Uterus (tissue), 4 donors: ENCODE measurements at places on chromosomes 1 and 21.
A peak's percentile ranks its signal among the peaks of the same experiment; 100 is the strongest.

DNA sequence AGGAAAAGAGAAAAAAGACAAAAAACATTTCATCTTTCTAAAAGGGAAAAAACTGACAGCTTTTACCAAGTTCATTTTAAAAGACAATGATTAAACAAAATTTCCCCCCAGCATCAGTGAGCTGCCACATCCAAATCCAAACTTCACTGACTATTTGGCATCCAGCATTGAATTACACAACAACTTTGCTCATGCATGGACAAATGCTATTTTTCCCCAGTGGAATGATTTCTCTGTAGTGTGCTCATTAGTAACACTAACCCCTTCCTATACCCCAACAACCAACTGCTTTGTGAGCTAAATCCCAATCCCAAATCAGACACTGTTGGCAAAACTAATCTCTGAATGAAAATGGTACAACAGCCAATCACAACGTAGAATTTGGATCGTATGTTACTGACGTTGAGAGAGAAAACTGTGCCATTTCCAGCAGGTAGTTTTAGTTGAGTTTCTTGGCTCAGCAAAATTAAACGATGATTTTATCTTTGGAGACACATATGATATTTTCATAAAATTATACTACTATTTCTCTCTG, 37.9 kb downstream of the PIK3R3 start:
- no peaks in the 10 kb centered on the region for H3K27me3 ChIP-seq
- no peaks in the 10 kb centered on the region for H3K36me3 ChIP-seq
- no peaks in the 10 kb centered on the region for H3K4me1 ChIP-seq
- no peak overlapping the region for H3K27ac ChIP-seq

GRCh38 chr1:201385299-201385891, 7.9 kb upstream of the TNNT2 start:
- no peaks in the 10 kb centered on the region for H3K36me3 ChIP-seq
- no peak overlapping the region for H3K27ac ChIP-seq
- H3K4me1 ChIP-seq, result no peaks in the 10 kb centered on the region
- no peaks in the 10 kb centered on the region for H3K27me3 ChIP-seq

- no peak overlapping the region for H3K27ac ChIP-seq
- no peaks in the 10 kb centered on the region for H3K4me1 ChIP-seq
- H3K36me3 ChIP-seq, result no peaks in the 10 kb centered on the region
- H3K4me3 ChIP-seq, result no peak overlapping the region
- no peaks in the 10 kb centered on the region for H3K27me3 ChIP-seq
These were observed 255.2 kb downstream of the COL11A1 start for GRCh38 chr1:102853136-102853535.

DNA sequence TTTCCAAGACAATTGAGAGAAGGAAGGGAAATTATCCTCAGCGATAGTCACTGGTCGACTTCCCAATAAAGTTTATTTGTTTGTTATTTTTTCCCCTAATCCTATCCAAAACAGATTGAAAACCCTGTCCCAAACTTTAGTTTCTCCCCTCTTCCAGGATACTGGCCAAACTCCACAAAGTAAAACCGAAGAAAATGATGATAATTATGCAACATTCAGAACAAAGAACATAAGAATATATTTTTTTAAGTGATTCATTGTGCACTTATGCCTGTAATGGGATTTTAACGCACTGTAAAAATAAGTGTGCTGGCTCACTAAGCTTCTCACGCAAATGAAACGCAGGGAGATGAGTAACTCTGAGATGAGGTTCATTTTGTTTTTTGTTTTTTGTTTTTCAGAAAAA, 6.0 kb downstream of the GLIS1 start:
- DNase-seq, result no peak

DNA sequence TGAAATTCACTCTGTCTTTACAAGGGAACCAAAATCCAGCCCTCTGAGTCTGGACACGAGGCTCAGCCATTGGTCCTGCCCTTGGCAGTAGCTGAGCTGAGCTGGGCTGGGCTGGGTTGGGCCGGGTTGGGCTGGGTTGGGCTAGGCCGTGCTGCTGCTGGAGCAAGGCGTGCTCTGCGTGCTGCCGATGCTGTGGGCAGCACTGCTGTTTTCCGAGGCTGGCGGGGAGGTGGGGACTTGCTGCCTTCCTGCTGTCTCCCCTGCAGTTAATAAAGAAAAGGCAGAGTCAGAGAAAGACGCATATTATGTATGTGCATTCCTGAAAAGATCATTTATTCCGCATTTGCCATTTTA, 182.9 kb downstream of the CDC7 start:
- H3K36me3 ChIP-seq, result no peaks in the 10 kb centered on the region
- H3K27me3 ChIP-seq, result no peaks in the 10 kb centered on the region
- H3K4me3 ChIP-seq, result no peak overlapping the region
- no peaks in the 10 kb centered on the region for H3K4me1 ChIP-seq

- H3K4me1 ChIP-seq, result no peaks in the 10 kb centered on the region
- no peak for DNase-seq
- H3K27me3 ChIP-seq, result no peaks in the 10 kb centered on the region
- no peak overlapping the region for H3K4me3 ChIP-seq
- H3K27ac ChIP-seq, result no peak overlapping the region
- no peaks in the 10 kb centered on the region for H3K36me3 ChIP-seq
These were observed 5.9 kb downstream of the OTUD3 start for GRCh38 chr1:19888112-19888511.

GRCh38 chr1:173342736-173343135, 134.4 kb upstream of the PRDX6 start:
- H3K27me3 ChIP-seq, result no peaks in the 10 kb centered on the region
- H3K4me3 ChIP-seq, result no peak overlapping the region
- DNase-seq, result no peak
- no peaks in the 10 kb centered on the region for H3K36me3 ChIP-seq

DNA sequence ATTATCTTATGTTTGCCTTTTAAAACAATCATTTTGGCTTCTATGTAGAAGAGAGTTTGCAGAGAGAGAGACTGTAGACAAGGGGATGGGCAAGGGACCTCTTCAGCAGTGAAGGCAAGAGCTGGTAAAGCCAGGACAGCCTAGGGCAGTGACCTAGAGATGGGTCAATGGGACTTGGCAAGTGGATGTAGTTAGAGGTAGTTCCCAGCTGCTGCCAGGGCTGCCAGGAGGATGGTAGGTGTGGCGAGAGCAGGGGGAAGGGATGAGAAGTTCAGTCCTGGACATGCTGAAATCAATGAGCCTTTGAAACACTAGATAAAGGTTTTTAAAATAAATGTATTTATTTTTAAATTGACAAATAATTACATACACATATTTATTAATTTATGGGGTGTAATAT, 6.4 kb upstream of the SPRR5 start:
- no peaks in the 10 kb centered on the region for H3K4me1 ChIP-seq
- no peaks in the 10 kb centered on the region for H3K36me3 ChIP-seq
- H3K4me3 ChIP-seq, result no peak overlapping the region
- no peak overlapping the region for H3K27ac ChIP-seq
- no peak for DNase-seq
- no peaks in the 10 kb centered on the region for H3K27me3 ChIP-seq

DNA sequence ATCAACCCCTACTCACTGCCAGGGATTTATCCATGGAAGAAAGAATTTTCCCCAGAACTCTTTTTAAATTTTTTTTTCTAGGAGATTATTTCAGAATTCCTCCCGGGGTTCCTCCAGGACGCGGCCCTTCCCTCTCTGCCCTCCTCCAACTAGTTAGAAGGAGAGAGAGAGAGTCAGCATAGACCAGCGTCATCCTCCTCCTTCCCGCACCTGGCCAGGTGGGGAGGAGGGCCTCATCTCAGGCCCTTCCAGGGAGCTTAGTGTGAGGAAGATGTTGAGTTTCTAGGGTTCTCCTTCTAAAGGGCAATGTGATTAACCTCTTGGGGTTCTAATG, 63.6 kb downstream of the CDK18 start:
- no peak overlapping the region for H3K27ac ChIP-seq
- H3K4me1 ChIP-seq, result peaks cover 13% of the 10 kb centered on the region
- DNase-seq, result no peak
- H3K4me3 ChIP-seq, result no peak overlapping the region
- no peaks in the 10 kb centered on the region for H3K27me3 ChIP-seq

- H3K27ac ChIP-seq, result no peak overlapping the region
- H3K4me1 ChIP-seq, result no peaks in the 10 kb centered on the region
- no peaks in the 10 kb centered on the region for H3K27me3 ChIP-seq
- no peak for DNase-seq
These were observed 95.7 kb downstream of the ATP6V1G3 start for GRCh38 chr1:198444792-198445191.

GRCh38 chr1:46490656-46491442, 1.2 kb downstream of the DMBX1 start:
- H3K27ac ChIP-seq, result no peak overlapping the region
- peaks cover 13% of the 10 kb centered on the region for H3K4me1 ChIP-seq
- no peaks in the 10 kb centered on the region for H3K36me3 ChIP-seq

DNA sequence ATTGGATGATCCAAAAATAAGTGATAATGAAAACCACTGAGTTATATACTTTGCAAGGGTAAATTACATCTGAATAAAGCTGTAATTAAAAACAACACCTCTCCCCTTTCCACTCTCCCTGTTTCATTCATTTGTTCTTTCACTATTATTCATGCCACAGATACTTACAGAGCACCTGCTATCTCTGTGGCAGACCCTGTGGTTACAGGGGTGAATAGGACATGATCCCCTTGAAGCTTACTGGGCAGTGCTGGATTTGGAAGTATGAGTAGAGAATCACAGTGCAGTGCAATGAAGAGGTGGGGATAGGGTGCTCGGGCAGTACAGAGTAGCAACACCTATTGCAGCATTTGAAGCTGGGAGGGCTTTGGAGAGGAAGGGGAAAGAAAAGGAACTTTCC, 21.7 kb downstream of the ARV1 start:
- H3K27ac ChIP-seq, result no peak overlapping the region
- no peaks in the 10 kb centered on the region for H3K4me1 ChIP-seq
- no peak overlapping the region for H3K4me3 ChIP-seq
- H3K36me3 ChIP-seq, result no peaks in the 10 kb centered on the region

- no peak for DNase-seq
- H3K27ac ChIP-seq, result peak overlapping the region; percentile 83
- peak overlapping the region; percentile 48 for H3K4me3 ChIP-seq
- no peaks in the 10 kb centered on the region for H3K27me3 ChIP-seq
These were observed 205.8 kb downstream of the SLC45A1 start for GRCh38 chr1:8523666-8524206.

- no peak overlapping the region for H3K4me3 ChIP-seq
- no peaks in the 10 kb centered on the region for H3K4me1 ChIP-seq
These were observed 33.6 kb downstream of the NUAK2 start for GRCh38 chr1:205287767-205288559.

GRCh38 chr1:207925210-207925609, 14.3 kb upstream of the CD34 start:
- H3K4me1 ChIP-seq, result no peaks in the 10 kb centered on the region
- DNase-seq, result no peak
- no peaks in the 10 kb centered on the region for H3K27me3 ChIP-seq
- no peak overlapping the region for H3K4me3 ChIP-seq
- no peaks in the 10 kb centered on the region for H3K36me3 ChIP-seq

GRCh38 chr21:33241846-33242245, 12.1 kb downstream of the IFNAR2 start:
- no peaks in the 10 kb centered on the region for H3K27me3 ChIP-seq
- no peak overlapping the region for H3K4me3 ChIP-seq
- H3K27ac ChIP-seq, result no peak overlapping the region
- DNase-seq, result no peak
- no peaks in the 10 kb centered on the region for H3K36me3 ChIP-seq
- no peaks in the 10 kb centered on the region for H3K4me1 ChIP-seq

GRCh38 chr21:37805266-37805665, 111.0 kb downstream of the KCNJ6 start:
- no peaks in the 10 kb centered on the region for H3K36me3 ChIP-seq
- DNase-seq, result no peak
- no peak overlapping the region for H3K4me3 ChIP-seq

GRCh38 chr1:89531480-89532139, 7.0 kb downstream of the LRRC8B start:
- H3K27me3 ChIP-seq, result no peaks in the 10 kb centered on the region
- DNase-seq, result no peak
- no peak overlapping the region for H3K27ac ChIP-seq
- H3K36me3 ChIP-seq, result no peaks in the 10 kb centered on the region
- H3K4me1 ChIP-seq, result no peaks in the 10 kb centered on the region
- H3K4me3 ChIP-seq, result no peak overlapping the region

DNA sequence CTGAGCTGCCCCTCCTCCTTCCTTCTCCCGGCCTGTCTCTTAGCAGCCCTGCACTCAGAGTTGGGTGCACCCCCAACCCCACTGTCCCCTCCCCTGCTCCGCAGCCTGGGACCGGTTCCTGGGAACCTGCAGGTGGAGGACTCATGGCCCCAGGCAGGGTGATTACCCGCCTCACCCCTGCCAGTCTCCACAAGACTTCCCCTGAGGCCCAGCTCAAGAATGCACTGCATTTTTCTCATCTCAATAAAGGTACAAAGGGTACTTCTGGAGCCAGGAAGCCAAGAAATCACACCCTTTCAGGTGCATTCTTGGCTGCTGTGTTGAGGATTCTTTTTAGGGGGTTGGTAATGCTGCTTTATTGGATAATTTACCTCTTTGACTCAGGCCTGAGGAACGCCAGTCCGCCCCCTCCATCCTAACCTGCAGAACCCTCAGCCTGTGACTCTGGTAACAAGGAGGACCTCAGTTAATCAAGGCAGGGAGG, 126.3 kb upstream of the TMPRSS2 start:
- DNase-seq, result no peak
- H3K36me3 ChIP-seq, result no peaks in the 10 kb centered on the region
- H3K27ac ChIP-seq, result no peak overlapping the region
- no peaks in the 10 kb centered on the region for H3K4me1 ChIP-seq
- no peak overlapping the region for H3K4me3 ChIP-seq
- H3K27me3 ChIP-seq, result no peaks in the 10 kb centered on the region

- H3K27ac ChIP-seq, result no peak overlapping the region
- H3K27me3 ChIP-seq, result no peaks in the 10 kb centered on the region
- DNase-seq, result no peak
- no peak overlapping the region for H3K4me3 ChIP-seq
These were observed 37.1 kb downstream of the C21orf91 start for GRCh38 chr21:17782051-17782450.
